ENCODE measurements at places on chromosomes 11 and 22. TPM values are rescaled to one million over a fixed set of nuclear protein-coding genes. Genes with fewer than 3 reads are reported as not detected.

C11orf16 gene
- not detected for total RNA-seq

LINC01488 gene
- total RNA-seq, result not detected

DNA sequence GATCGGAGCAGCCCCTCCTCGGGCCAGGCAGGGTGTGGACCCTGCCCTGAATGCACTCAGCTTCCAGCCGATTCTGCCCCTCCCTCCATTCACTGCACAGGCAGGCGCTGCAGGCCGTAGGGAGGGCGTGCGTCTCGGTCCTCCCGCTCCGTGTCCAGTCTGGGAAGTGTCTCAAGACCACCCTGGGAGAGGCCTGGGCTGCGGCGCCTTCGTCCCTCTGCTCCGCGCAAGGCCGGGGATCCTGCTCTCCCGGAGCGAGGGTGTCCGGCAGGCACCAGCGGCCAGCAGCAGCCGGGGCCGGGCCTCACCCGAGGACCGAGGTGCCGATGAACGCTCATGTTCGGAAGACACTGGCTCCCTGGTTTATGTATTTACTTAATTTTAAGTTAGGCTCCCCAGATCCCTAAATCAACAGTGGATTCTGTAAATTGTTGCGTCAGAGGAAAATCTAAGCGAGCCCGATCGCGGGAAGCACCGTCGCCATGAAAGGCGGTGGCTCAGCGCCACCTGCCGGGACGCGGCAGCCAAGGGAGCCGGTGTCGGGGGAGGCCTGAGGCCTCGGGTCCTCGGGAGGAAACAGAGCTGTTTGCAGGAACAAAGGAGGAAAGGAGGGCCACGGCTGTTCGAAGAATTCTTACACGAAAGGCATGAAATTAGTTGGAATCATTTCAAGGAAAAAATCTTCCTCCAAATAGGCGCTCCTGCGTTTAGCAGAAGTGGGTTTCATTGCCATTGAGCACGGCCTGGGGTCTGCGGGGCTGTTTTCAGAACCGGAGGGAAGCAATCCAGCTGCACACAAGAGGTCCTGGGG, 195.3 kb downstream of the BRD1 start:
- H3K4me3 ChIP-seq, result no peak overlapping the region
- H3K36me3 ChIP-seq, result no peaks in the 10 kb centered on the region
- no peaks in the 10 kb centered on the region for H3K4me1 ChIP-seq
- H3K27me3 ChIP-seq, result no peaks in the 10 kb centered on the region
- peak; percentile 30 for DNase-seq

GRCh38 chr22:24090581-24090980, 79.5 kb downstream of the CABIN1 start:
- peak overlapping the region; percentile 25 for H3K27ac ChIP-seq
- H3K4me3 ChIP-seq, result no peak overlapping the region
- peaks cover 54% of the 10 kb centered on the region for H3K36me3 ChIP-seq
- peaks cover 16% of the 10 kb centered on the region for H3K4me1 ChIP-seq
- no peak for DNase-seq

Data from activated CD8-positive, alpha-beta T cell treated with anti-CD3 and anti-CD28 coated beads, Interleukin-2, amount 10 ng/mL, durations not matched to agents 7 days and 5 days (primary cell).